ENCODE measurements at places on chromosomes 3 and 15.

DNA sequence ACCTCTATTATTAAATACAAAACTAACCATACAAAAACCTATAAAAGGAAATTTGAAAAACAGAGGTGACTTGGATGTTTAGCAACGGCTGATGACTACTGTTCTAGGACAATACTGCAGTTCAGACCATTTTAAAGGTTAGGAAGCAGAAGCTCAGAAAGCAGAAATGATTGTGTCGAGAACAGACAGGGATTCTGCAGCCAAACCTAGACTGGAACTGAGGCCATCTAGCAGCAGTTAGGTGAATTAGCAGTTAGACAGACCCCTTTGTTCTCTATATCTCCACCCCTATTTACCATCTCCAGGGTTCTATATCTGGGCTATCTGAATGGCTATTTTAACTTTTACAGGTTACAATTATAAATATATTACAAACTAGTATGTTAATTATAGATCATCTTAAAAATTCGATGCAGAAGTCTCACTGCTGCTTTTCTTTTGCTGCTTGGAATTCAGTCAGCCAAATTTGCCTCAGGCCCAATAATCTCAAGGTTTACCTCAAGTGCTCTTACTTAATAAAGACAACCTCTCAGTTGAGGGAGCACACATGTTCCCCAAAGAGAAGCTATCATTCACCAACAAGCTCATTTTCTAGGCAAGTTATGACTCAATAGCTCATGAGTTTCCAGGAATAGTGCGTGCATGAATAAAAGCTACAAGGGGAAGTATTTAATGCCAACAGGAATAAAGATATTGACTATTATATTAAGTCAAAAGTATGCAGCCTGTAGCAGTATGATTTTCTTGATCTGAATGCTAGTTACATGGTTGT lies 9.3 kb upstream of the IL1RAP start:
- no peak overlapping the region for H3K27ac ChIP-seq
- no peak for DNase-seq
- no peak overlapping the region for H3K4me3 ChIP-seq
- H3K36me3 ChIP-seq = no peaks in the 10 kb centered on the region
- no peaks in the 10 kb centered on the region for H3K4me1 ChIP-seq

GRCh38 chr3:183537295-183537730 lies 18.2 kb downstream of the KLHL6 start:
- H3K27me3 ChIP-seq = no peaks in the 10 kb centered on the region
- DNase-seq = no peak
- H3K4me1 ChIP-seq = peaks cover 70% of the 10 kb centered on the region
- H3K4me3 ChIP-seq = no peak overlapping the region
- no peaks in the 10 kb centered on the region for H3K36me3 ChIP-seq
- peak overlapping the region; percentile 68 for H3K27ac ChIP-seq

GRCh38 chr3:133996251-133996661 lies 33.5 kb downstream of the SLCO2A1 start:
- H3K4me1 ChIP-seq = no peaks in the 10 kb centered on the region
- H3K4me3 ChIP-seq = no peak overlapping the region
- DNase-seq = no peak
- H3K36me3 ChIP-seq = no peaks in the 10 kb centered on the region

DNA sequence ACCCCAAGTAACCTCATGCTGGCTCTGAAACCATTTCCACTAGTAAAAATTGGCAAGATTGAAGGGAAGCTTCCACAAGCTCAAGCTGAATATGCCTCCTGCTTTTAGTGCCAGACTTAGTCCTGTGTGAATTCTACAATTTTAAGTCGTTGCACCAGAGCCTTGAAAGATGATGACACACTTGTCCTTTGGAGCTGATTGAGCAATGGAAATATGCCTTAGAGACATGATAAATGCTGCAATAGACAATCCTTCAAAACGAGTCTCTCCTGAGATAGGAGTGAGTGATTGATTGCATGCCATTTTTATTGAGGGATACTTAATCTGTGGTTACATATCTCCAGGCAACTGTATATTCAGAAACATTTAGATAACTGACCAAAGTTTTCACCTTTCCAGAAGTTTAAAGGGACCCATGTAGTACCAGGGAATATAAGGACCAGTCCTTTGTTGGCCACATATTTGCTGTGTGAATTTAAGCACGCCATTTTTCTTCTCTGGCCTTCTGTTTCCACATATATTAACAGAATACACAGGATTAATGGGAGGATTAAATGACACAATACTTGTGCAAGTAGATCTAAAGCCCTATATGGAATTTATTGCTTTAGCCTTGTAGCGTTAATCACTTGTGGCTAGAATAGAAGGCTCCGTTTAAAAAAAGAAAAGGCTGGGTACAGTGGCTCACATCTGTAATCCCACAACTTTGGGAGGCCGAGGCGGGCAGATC lies 65.1 kb downstream of the PPARG start:
- H3K4me1 ChIP-seq = no peaks in the 10 kb centered on the region
- no peak overlapping the region for H3K4me3 ChIP-seq
- no peak for DNase-seq

DNA sequence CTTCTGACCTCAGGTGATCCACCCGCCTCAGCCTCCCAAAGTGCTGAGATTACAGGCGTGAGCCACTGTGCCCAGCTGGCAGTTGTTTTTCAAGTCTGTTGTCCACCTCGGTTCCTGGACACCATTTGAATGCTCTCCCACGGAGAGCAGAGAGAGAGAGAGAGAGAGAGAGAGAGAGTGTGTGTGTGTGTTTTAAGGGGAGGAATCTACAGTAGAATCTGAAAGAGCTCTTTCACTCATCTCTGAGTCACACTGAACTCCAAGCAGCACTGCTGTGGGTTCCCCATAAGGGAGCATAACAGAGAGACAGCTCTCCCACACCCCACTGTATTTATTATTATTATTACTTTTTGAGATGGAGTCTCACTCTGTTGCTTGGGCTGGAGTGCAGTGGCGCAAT lies 156.6 kb downstream of the RPLP1 start:
- H3K4me1 ChIP-seq = no peaks in the 10 kb centered on the region

- H3K27ac ChIP-seq = no peak overlapping the region
- H3K4me3 ChIP-seq = no peak overlapping the region
- DNase-seq = no peak
- H3K36me3 ChIP-seq = no peaks in the 10 kb centered on the region
- H3K27me3 ChIP-seq = no peaks in the 10 kb centered on the region
Observed at GRCh38 chr15:75680007-75680789, 32.5 kb downstream of the CSPG4 start.

DNA sequence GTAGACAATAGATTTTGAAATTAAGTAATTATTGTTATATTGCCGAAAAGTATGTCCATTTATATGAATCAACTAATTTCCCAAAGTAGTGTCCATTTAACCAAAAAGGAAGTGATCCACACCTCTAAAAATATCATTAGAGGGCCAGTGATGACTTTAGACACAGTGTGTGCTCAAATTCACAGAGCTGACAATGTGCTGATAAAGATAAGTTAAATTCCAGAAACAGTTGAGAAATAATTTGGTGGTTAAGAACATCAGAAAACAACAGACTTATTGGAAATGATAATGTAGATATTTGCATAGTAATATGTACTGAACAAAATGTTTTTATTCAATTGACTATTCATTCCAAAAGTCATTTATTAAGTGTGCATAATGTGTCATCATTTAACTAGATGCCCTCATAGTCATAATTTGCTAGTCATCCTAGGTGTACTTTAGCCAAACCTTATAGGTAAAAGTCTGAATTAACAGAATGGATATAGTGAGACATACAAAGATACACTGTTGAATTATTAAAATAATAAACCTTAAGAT lies 230.2 kb upstream of the ADAMTS9 start:
- H3K4me3 ChIP-seq = no peak overlapping the region
- H3K27me3 ChIP-seq = no peaks in the 10 kb centered on the region
- H3K36me3 ChIP-seq = no peaks in the 10 kb centered on the region
- no peak for DNase-seq
- H3K4me1 ChIP-seq = no peaks in the 10 kb centered on the region
- no peak overlapping the region for H3K27ac ChIP-seq

DNA sequence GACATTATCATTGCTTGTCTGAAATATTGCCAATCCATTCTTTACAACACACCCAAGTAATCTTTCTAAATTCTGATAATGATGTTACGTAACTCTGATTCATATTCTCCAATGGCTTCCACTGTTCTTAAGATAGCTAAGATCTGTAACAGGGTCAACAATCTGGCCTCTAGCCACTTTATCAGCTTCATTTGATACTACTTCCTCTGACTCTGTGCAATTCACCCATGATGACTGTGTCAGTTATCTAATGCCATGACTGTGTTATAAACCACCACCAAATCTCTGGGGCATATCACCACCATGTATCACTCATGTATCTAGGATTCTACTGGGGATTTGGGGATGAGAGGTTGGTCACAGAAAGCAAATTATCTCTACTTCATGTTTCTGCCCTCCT lies 44.0 kb downstream of the CD200 start:
- H3K4me1 ChIP-seq = peaks cover 73% of the 10 kb centered on the region
- no peaks in the 10 kb centered on the region for H3K36me3 ChIP-seq
- DNase-seq = no peak
- no peak overlapping the region for H3K4me3 ChIP-seq
- H3K27ac ChIP-seq = peak overlapping the region; percentile 2
- H3K27me3 ChIP-seq = no peaks in the 10 kb centered on the region

DNA sequence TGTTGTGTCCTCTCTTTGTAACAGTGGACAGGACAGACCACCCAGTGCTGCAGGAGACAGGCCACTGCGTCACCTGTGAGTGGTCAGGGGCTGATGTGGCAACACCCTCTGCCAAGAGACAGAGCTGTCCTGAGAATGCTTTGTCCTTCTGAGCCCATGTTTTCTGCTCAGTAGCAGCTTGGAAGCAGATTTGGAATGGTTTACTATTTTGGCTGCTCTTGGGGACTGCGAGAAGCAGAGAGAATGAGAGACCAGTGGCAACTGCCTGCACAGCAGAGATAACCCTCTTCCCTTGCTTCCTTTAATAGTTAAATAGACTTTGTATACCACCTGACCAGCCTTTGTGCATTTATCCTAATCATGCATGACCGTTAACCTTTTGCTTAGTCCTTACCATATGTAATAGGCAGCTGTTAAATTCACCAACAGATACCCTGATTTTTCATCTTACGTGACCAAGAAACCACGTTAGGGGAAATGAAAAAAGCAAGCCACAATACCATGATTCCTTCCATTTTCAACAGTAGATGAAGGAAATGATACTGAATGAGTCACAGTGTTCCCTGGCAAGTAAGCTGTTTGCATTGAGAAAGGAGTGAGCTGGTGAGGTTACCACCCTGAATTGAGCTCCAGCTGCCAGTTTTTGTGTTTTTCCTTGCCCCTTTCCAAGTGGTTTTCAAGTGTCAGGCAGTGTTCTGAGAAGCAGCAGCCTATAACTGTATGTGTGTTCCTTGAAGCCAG lies 35.5 kb downstream of the B3GALNT1 start:
- H3K4me1 ChIP-seq = peaks cover 46% of the 10 kb centered on the region
- no peaks in the 10 kb centered on the region for H3K36me3 ChIP-seq
- DNase-seq = peak; percentile 53
- H3K27ac ChIP-seq = peak overlapping the region; percentile 17
- H3K27me3 ChIP-seq = no peaks in the 10 kb centered on the region
- H3K4me3 ChIP-seq = no peak overlapping the region

- H3K4me1 ChIP-seq = no peaks in the 10 kb centered on the region
- peaks cover 5% of the 10 kb centered on the region for H3K27me3 ChIP-seq
- H3K27ac ChIP-seq = no peak overlapping the region
- H3K36me3 ChIP-seq = peaks cover 10% of the 10 kb centered on the region
Observed at GRCh38 chr15:60065951-60066350, 61.8 kb downstream of the FOXB1 start.

DNA sequence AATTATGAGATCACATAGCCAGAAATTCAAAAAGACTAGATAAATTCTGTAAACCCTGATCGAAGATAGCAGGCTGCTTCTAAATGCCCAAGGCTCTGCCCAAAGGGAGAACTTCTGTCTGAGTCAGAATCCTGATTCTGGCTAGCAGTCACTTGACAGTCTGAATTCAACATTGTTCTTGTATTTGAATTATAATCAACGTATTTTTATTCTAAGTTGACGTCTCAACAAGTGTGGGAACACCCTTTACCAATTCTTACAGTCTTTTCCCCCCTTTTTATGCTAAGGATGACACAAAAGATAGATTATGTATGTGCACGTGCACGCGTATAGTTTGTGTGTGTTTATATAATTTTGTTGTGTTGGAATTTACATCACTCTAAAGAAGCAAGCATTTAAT lies 552.8 kb downstream of the NAALADL2 start:
- no peak for DNase-seq
- H3K27me3 ChIP-seq = no peaks in the 10 kb centered on the region
- H3K4me3 ChIP-seq = no peak overlapping the region
- H3K36me3 ChIP-seq = no peaks in the 10 kb centered on the region
- H3K27ac ChIP-seq = no peak overlapping the region

DNA sequence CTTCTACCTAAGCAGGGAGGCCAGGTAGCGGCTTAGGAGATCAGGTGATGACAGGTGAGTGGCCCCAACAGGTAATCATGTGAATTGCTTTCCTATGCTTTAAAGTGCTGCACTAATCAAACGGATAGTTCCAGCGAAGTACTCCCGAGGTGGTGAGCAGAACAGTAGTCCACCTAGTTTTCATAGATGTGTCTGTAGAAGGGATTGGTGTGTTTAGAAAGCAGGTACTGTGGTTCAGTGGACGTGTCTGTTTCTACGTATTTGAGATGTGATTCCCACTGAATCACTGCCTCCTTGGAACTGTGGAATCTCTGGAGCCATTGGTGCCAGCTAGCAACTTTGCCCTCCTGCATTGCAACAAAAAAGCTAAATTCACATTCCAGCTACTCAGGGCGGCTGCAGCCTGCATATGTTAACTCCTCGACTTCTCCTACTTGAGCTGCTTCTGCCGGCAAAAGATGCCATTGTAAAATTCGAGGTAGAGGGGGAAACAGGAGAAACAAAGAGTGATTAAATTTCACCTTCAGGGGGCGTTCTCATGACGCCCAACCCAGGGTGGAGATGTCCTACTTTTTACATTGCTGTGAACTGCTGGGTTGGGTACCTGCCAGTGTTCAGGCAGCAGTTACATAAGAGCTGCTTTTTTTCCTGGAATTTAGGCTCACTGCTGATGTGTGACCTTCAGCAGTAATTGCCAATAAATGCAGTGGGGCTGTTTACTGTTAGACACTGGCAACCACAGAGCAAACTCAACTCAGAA lies 227.3 kb downstream of the ITPR1 start:
- H3K27me3 ChIP-seq = no peaks in the 10 kb centered on the region
- no peak overlapping the region for H3K4me3 ChIP-seq
- no peaks in the 10 kb centered on the region for H3K4me1 ChIP-seq
- no peak for DNase-seq
- H3K27ac ChIP-seq = no peak overlapping the region

DNA sequence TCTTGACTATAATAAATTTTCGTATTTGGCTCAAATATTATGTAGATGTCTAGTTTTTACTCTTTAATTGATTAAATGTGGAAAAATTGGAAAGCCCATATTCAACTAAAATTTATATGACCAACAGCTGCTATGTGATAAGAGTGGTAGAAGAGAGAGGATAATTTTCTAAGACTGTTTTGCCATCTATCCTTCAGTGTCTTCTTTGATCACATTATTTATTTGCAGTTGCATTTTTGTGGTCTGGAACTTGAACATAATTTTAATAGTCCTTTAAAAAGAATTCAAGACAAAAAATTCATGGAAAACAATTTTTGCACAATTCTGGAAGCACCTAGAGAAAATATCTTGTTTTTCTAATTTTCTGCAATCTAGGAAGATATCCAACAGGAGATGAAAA lies 213.3 kb upstream of the THBS1 start:
- H3K36me3 ChIP-seq = no peaks in the 10 kb centered on the region
- H3K4me3 ChIP-seq = no peak overlapping the region
- peaks cover 10% of the 10 kb centered on the region for H3K27me3 ChIP-seq
- H3K27ac ChIP-seq = no peak overlapping the region
- no peaks in the 10 kb centered on the region for H3K4me1 ChIP-seq
- no peak for DNase-seq

Data from naive B cell (primary cell).